ENCODE measurements at places on chromosomes 5 and 9.

DNA sequence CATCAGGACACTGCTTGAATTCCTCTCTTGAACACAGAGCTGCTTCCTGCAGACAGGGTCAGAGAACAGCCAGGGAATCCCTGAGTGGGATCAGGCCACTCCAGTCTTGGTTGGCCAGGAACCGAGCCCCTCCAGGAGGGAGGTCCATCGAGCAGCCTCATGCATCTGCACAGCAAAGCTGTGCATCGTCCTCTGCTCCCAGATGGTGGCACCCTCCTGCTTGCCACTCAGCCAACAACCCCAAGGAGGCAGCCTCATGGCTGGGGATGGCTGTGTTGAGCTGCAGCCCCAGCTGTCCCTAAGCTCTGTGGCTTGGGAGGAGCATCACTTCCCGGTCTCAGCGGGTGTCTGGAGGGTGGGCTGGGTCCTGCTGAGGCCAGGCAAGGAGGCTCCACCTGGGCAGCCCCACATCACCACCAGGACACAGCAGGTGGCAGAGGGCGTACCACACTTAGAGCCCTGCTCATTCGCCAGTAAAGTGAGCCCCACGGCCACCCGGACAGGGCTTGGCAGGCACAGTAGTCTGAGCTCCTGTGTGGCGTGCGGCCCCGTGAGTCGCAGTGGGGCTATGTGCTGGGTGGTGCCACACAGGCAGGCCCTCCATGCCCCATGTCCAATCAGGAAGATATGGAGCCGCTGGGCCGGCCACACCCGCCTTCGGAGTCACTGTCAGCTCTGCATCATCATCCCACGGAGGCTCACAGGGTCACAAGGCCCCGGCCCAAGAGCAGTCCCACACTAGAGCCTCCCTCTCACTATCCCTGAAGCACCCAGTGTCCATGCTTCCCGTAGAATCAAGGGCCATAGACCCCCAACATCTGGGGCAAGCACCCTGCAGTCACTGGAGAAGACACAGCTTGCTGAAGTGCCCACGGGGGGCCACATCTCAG is 11.9 kb downstream of the LPCAT1 start:
- DNase-seq, result no peak

DNA sequence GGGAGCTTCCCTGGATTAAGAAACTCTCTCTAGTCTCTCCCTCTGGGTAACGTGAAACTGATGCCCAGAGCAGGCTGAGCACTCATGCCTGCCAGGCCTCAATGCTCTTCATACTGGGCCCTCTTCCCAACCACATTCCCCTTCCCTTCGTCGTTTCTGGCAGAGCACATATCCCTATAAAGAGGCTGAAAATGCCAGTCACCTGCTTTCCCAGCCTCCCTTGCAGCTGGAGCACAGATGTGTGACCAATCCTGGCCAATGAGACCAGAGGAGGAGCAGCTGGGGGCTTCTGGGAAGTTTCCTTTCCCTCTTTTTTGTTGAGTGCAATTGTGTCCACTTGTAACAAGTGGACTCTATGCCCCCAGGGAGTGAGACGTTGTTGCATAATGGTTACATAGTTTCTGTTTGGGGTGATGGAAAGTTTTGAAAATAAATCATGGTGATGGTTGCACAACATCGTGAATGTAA is 30.2 kb upstream of the SMIM23 start:
- no peak for DNase-seq

DNA sequence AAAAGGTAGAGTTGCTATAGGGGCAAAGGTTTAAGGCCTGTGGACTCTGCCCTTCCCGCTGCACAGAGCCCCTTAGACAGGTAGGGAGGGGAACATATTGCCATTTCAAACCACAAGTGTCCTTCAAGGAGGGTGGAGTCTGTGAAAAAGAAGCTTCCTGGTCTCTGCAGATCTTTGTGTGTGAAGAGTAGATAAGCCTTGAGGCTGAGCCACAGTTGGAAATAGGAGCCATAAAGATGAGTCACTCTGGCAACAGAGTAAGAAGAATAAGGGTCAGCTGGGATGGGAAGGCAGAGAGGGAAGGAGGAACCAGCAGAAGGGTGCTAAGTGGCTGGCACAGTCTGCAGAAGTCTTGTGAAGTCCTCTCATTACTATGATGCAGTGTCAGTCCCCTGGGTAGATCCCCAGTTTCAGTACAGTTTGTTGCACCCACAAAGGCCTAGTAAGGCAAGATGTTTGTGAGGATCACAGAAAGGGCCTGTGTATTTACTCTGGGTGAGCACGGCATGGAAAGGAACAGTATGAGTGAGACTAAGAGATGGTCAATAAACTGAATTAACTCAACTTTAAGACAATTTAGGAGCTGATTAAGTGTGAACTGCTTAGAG is 18.1 kb downstream of the GRXCR2 start:
- no peak for DNase-seq

- no peak for DNase-seq
These were observed 17.7 kb downstream of the CAVIN4 start for GRCh38 chr9:100595391-100596199.

DNA sequence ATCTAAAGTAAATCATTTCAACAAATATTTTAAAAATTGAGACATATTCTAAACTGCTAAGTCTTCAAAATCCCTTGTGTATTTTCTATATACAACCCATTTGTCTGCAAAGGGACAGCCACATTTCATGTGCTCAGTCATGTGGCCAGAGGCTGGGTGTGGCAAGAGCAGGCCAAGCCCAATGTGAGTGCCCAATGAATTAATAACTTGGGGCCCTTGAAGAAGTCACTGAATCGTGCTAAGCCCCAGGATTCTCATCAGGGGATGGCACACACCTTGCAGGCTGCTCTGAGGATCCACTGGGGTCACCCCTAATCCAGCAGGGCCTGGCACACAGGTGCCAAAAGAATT is 78.2 kb upstream of the SMIM23 start:
- DNase-seq, result no peak

- no peak for DNase-seq
These were observed 87.0 kb downstream of the ZNF618 start for GRCh38 chr9:113963017-113963620.

DNA sequence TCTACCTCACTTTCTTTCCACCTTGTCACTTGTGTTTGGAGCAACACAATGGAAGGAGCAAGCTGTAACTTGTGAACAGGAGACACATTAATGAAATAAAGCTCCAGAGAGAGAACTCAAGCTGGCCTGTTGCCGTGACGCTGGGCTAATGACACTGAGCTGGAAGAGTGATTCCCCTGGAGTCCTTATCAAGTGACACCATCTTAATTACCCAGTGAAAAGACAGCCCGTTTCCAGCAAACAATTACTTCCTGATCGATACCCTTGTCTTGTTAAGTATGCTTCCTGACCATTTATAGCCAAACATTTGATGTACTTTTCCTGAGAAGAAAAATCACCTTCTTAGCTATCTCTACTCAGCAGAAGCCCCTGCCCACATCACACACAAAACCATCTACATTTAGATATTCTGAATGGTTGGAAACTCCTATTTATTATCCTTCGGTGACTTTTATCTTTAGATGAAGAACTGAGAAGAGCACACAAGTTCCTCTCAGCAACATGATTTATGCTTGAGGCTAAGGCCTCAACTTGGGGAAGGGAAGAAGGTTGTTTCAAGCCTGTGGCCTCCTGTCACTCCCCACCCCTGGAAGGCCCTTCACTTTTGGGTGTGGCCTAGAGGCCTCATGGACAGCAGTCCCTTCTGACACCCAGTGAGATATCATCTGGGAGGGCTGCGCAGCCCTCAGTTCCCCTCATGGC is 34.1 kb downstream of the CRHBP start:
- no peak for DNase-seq

DNA sequence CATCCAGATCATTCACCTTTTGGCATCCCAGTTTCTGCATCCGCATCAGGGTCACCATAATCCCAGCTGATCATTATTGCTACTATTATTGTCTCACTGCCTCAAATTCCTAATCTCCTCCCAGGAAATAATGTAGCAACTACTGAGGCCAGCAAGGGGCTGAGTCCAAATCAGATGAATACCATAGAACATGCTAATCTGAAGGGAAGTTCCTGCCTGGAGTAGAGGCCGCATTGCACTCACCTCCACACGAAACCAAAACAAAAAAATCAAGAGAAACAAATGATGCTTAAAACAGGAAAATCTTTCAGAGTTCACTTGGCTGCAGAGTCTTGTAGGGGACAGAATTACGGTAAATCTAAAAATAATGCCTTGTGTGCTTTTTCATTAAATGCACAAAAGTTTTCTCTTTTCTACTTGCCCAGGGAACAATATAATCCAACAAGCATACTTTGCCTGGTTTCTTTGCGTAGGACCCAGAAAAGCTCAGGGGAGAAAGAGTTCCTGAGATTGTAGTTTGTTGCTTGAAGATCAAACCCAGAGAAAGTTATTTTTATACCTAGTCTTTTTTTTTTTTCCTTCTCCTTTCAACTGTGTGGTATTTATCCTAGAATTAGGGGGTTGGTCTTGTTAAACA is 87.7 kb upstream of the KLF4 start:
- DNase-seq, result no peak

GRCh38 chr5:151244206-151244605 is 8.8 kb upstream of the GM2A start:
- no peak for DNase-seq

- no peak for DNase-seq
These were observed 1.8 kb downstream of the MVB12B start for GRCh38 chr9:126328407-126328806.

- no peak for DNase-seq
These were observed 13.8 kb downstream of the ZNF608 start for GRCh38 chr5:124732428-124733328.

GRCh38 chr9:83706676-83707517 is 861 bp downstream of the UBQLN1 start:
- DNase-seq, result no peak

- DNase-seq, result no peak
These were observed 71.2 kb downstream of the UHRF2 start for GRCh38 chr9:6484210-6484609.

GRCh38 chr5:167582283-167582682 is 709.2 kb upstream of the WWC1 start:
- DNase-seq, result no peak

- no peak for DNase-seq
These were observed 85.3 kb downstream of the SPATA31D1 start for GRCh38 chr9:82073551-82074543.

DNA sequence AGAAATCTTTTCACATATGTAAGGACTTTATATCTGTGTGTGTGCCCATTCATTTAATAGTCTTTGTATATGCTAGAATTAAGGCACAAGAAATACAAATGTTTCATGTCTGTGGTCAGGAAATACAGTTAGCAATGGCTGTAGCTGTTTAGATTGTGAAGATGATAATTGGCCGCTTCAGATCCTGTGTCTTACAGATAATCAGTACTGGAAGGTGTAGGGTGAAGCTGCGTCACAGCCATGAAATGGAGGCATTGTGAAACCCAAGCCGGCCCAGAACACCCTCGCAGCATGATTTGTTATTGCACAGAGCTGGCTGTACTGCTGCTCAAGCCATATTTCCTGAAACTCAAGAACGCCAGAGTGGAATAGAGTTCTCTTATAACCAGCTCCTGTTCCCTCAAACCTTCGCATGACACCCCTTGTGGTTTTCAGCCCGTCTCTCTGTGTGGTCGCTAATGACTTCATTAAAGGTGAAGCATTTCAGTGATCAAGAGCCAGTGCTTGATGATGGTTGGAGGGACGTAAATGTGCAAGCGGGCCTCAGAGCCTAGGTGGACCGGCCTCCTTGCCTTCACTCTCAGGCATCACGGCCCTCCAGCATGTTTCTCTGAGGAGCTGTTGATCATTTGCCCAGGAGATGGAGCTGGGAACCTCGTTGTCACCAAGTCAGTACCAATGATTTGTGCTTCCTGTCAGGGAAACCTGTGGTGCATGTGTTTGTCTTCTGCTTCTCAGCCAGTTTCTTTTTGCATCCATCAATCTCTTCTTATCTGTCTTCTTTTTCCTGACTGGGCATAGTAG is 80.1 kb downstream of the F2RL2 start:
- DNase-seq, result no peak

- DNase-seq, result no peak
These were observed 118.1 kb upstream of the ERCC6L2 start for GRCh38 chr9:95757439-95757838.

GRCh38 chr9:82022121-82022520 is 33.5 kb downstream of the SPATA31D1 start:
- DNase-seq, result no peak

DNA sequence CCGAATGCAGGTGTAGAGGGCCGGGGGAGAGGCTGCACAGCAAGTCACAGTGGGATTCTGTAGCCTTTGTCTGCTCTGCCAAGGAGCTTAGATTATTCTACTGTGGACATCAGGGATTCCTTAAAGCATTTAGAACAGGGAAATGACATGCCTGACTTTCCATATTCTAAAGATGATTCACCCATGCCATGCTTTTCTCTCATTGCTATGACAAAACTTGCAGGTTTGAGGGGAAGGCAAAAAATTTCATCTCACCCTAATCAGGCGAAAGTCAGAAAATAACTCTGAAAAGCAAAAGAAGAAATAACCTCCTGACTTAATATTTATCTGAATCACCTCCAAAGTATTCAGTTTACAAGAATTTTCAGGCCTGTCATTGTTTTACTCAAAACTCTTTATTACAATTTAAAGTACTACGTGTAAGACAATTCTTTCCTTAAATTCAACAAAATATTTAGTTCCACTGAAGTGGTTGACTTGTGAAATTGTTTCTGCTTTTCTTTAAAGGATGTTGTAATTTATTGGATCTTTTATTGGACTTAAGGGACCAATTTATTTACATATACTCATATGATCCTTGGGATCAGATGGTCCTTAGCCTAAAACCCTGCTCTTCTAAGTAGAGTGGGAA is 30.0 kb upstream of the GAS1 start:
- DNase-seq, result no peak

- DNase-seq, result no peak
These were observed 72.5 kb upstream of the RASA1 start for GRCh38 chr5:87195104-87195591.

DNA sequence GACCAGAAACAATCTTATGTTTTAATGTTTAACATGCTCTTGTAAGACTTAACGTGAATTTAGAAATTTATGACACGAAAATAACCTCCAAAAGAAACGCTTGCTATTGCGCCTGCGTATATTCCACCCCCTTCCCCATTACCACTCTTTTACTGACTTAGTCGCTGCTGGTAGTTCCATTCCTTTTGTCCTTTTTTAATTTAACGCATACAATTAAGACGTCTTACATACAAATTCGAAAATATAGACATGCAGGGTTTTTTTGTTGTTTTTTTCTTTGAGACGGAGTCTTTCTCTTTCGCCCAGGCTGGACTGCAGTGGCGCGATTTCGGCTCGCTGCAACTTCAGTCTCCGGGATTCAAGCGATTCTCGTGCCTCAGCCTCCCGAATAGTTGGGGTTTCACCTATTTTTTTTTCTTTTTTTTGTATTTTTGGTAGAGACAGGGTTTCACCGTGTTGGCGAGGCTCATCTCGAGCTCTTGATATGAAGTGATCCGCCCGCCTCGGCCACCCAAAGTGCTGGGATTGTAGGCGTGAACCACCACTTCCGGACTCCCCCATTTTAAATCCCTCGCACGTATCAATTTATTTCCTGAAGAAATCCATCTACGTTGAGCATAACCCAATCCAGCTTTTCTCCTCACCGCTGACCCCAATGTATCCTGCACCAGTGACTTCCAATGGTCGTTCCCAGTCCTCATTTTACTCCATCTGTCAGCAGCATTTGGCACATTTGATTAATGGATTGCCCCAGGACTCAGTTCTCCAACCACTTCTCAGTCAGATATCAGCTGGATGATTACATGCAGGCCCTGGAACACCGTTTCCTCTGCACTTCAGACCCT is 684 bp upstream of the MED7 start:
- DNase-seq, result peak; percentile 17

GRCh38 chr5:93078082-93079038 is 502.7 kb downstream of the NR2F1-AS1 start:
- no peak for DNase-seq

Measured in forelimb muscle (tissue), 1 donor.